ENCODE measurements at places on chromosomes 12 and 14.

GRCh38 chr14:39857376-39858055 lies 425.3 kb upstream of the FBXO33 start:
- no peak for DNase-seq

DNA sequence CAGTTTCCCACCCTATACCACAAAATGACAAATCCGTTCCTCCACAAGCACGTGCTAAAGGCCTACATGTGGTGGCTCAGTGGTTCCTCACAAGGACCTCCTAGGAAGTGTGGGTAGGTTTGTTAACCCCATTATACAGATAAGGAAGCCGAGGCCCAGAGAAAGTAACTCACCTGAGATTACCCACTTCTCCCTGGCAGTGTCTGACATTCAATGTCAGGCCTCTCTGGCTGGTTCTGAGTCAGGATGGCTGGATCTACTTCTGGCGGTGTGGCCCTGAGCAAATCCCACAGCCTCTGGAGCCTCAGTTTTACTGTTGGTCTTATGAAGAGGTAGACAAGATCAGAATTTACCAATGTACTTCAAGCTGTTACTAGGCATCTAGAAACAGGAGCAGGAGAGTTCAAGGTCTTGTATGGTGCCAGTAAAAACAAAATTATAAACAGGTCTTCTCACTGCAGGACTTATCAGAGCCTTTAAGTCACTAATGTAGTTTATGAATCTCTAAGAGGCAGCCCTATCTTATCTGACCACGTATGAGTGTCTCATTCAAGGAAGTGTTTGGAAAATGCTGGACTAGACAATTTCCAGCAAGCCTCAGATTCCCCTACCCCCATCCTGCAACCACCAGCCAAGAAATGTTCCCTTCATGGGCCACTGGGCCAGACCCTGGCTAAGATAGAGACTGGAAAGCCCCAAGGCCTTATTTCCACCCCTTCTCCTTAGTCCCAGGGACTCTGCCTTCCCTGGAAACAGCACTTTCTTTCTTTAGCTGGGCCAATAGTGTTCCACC lies 4.2 kb downstream of the HSPB8 start:
- no peak for DNase-seq

DNA sequence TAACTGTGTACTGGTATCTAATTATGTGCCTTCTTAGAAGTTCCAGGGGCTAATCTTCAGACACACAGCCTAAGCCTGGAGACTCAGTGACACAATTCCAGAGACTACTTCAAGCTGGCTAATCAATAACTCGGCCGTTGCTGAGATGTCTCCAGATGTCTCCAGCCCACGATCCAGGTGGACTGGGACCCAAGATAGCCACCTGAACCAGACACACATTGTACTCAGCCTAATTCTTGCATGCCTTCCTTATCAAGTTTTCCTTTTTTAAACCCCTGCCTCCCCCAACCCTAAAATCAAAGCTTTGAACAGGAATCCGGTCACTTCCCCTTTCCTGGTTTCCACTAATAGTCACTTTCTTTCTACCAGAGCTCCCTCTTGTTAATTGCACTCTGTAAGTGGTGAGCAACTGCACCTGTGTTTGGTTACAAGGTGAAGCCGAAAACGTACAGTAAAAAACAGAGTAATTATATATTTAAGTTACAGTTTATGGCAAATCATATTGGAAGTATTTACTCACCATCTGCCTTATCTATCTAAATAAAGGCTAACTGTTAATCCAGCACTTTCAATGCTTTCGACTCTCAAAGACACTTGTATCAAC lies 39.8 kb upstream of the PTGDR start:
- DNase-seq: no peak

GRCh38 chr12:53924521-53925405 lies 13.9 kb upstream of the HOXC13 start:
- DNase-seq: no peak

GRCh38 chr14:68825729-68826128 lies 32.9 kb upstream of the ZFP36L1 start:
- no peak for DNase-seq

DNA sequence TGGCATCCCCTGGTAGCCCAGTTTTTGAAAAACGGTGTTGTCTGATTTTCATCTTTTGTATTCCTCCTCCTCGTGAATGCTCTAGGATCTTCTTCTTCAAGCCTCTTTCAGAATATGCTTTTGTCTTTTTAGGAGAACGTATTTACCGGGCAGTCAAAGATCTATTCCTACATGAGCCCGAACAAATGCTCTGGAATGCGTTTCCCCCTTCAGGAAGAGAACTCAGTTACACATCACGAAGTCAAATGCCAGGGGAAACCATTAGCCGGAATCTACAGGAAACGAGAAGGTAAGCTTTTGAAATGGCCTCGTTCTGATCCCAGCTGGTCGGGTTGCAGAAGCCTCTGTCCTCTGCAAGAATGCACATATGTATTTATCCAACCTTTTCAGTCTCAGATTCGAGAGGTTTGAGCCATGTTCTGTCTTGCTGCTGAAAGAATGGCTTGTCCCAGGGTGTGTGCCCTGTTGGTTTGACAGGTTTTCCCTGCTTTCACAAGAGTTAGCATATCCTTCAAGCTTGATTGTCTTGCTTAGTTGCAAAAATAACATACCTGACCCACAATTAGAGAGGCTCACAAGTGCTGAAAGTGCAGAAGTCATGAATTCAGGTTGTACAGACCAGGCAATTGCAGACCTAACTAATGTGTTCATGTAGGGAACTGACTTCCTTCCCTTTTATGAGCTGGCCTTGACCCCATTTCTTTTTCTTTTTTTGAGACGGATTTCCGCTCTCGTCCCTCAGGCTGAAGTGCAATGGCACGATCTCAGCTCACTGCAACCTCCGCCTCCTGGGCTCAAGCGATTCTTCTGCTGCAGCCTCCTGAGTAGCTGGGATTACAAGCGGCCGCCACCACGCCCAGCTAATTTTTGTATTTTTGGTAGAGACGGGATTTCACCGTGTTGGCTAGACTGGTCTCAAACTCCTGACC lies 6.8 kb downstream of the KMT5A start:
- DNase-seq: no peak

- no peak for DNase-seq
Observed at GRCh38 chr12:94152292-94153078, 4.1 kb downstream of the PLXNC1 start.

DNA sequence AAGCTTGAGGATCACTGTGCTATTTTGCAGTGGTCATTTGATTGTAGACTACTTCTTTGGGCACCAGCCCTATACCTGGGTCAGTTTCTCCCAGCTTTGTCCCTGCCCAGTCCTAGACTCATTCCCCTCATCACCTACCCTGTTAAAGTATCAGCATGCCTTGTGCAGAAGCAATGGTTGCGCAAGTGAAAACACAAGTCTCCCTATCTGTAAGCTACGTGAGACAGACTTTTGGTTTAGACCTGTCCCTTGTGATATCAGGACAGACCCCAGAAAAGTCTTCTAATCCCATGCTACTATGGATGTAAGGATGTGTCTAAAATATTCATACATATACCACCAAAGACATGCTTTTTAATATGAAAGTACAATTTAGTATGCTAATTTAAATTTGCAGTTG lies 88.8 kb upstream of the ATP2B1 start:
- no peak for DNase-seq

DNA sequence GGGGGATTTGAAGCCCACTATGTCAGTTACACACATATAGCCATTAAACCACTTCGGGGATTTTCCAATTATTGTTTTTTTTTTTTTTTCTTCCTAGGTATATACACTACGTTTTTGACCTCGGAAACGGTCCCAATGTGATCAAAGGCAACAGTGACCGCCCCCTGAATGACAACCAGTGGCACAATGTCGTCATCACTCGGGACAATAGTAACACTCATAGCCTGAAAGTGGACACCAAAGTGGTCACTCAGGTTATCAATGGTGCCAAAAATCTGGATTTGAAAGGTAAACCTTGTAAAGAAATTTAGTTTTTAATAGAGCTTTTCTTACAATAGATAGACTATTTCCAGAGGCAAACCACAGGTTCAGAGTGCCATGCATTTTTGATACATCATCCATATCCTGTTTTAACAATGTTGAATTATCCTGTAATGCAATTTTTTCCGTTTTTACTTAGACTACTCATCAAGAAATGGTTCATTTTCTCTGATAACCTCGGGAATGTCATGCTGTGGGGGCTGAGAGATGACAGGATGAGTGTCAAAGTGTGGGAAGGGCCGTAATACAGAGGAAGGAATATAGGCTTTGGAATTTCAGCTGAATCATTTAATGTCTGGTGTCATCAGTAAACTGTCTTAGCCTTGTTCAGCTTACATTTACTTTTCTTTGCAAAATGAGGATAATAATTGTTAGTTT lies 797.1 kb downstream of the NRXN3 start:
- no peak for DNase-seq

- DNase-seq: no peak
Observed at GRCh38 chr14:72786378-72787350, 107.2 kb downstream of the DPF3 start.

DNA sequence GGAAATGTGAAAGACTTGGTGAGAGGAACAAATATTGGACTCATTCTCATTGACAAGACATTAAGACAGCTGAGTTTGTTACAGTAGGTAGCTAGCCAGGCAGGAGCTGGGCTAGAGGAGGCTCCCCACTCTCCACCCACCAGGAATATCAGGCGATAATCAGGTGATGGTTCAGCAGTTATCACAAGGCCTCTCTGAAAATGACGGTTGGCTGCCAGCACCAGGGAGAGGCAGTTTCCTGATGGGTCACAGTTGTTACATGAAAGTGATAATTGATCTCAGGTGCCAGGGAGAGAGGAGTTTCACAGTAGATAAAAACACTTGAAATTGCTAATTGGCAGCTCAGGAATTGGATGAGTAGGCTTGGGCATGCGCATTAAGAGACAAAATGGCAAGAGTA lies 116.5 kb downstream of the TMTC2 start:
- no peak for DNase-seq

- DNase-seq: no peak
Observed at GRCh38 chr14:84546236-84546635, 983.7 kb upstream of the FLRT2 start.

DNA sequence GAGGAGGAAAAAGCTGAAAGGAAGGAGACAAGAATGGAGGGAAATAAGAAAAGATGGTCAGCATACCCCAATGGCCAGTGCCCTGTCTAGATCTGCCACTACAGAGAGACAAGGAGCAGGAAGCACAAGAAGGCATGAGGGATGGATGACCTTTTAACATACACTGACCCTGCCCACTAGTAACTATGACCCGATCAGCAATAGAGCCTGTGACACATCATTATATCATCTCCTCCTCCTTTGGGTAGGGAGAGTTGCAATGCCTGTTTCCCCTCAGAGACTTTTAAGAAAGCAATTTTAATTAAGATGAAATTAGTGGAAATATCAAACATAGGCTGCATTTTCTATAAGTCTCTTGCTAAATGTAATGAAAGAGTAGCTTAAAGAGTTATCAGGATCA lies 4.7 kb upstream of the SLC2A13 start:
- no peak for DNase-seq

DNA sequence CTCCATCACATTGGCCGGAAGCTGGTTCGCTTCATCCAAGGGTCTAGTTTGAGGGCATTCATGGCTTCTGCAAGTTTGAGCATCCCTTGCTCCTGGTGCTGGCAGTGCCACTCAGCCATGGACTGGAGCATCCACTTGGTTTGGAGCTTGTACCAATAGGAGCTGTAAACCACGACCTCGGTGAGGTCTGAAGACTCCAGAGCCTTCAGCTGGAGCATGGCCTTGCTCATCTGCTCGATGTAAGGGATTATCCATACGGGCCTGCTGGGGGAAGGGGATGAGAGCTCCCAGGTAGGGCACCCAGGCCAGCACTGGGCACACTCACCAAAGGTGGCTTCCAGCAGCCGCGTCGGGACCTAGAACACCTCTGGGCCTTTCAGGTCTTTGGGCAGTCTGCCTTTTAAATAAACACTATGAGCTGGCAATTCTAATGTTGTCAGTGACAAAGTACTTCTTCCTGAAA lies 13.5 kb downstream of the FOS start:
- no peak for DNase-seq

- peak; percentile 54 for DNase-seq
Observed at GRCh38 chr12:4857472-4858291, 52.0 kb upstream of the KCNA1 start.

- DNase-seq: no peak
Observed at GRCh38 chr14:57883061-57883460, 17.2 kb upstream of the SLC35F4 start.

GRCh38 chr12:25074954-25075353 lies 120.0 kb downstream of the DNAI7 start:
- DNase-seq: no peak

DNA sequence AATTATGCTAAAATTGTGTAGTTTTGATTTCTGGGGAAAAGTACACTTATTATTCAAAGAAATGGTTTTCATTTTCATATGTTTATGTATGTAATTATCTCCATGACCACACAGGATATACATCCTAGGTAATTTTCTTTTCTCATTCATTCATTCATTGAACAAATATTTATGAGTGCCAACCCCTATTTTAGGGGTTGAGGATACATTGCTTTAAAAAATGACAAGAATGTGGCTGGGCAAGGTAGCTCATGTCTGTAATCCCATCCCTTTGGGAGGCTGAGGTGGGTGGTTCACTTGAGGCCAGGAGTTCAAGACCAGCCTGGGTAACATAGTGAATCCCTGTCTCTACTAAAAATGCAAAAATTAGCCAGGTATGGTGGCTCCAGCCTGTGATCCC lies 40.9 kb downstream of the SGPP1 start:
- no peak for DNase-seq

GRCh38 chr14:87810711-87811110 lies 182.3 kb downstream of the GALC start:
- no peak for DNase-seq

- no peak for DNase-seq
Observed at GRCh38 chr12:47736877-47737676, 11.8 kb upstream of the ENDOU start.

- no peak for DNase-seq
Observed at GRCh38 chr12:20194171-20194570, 174.2 kb upstream of the PDE3A start.

DNA sequence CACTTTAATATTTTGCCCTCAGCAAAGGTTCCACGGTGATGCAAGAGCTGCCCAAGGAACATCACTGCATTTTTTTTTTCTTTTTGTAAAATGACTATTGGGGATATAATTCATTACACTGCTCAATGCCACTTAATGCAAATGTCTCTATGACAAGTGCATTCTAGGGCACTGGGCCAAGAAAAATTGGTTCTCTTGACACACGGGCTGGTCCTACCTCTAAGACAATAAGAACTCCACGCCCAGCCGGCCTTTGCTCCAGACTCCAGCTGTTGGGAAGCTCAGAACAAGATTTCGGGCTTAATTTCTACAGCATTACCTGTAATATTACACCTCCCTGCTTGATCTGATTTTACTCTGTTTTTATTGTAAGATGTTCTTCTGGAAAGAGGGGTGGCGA lies 48.8 kb upstream of the VRK1 start:
- DNase-seq: no peak

DNA sequence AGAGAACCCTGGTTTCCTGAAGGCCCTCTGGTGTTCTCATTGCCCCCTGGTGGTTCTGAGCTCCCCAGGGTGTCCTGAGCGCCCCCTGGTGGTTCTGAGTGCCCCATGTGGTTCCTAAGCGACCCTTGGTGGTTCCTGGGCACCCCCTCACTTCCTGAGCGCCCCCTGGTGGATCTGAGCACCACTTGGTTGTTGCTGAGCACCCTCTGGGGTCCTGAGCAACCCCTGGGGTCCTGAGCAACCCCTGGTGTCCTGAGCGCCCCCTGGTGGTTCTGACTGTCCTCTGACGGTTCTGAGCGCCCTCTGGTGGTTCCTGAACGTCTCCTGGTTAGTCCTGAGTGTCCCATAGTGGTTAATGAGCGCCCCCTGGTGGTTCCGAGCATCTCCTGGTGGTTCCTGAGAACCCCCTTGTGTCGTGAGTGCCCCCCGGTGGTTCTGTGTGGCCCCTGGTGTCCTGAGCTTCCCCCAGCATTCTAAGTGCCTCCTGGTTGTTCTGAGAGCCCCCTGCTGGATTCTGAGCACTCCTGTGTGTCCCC lies 568.3 kb downstream of the TMEM121 start:
- DNase-seq: no peak

Data from stimulated activated CD8-positive, alpha-beta memory T cell treated with anti-CD3 and anti-CD28 coated beads, Interleukin-7, amount 100 ng/mL, for 48 hours (primary cell).